GM12878 (cell line): ENCODE measurements at places on chromosomes 6 and 20.

GRCh38 chr6:44068607-44069296 is 58.5 kb downstream of the MRPL14 start:
- DNase-seq = no peak

DNA sequence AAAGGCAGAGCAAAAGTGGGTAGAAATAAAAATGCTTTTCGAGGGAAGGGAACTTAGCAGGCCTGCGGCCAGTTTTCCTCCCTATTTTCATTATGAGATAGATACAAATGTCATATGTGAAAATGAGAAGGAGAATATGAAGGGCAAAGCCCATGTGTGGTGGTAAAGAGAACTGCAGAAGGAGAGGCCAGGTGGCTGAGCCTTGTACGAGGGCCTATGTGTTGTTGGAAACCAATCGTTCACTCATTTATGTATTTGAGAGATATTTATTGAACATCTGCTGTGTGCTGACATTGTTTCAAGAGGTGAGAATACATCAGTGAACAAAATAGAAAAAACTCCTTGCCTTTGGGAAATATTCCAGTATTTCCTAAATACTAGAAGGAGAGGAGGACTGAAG is 147.7 kb downstream of the SH3BGRL2 start:
- DNase-seq = no peak

DNA sequence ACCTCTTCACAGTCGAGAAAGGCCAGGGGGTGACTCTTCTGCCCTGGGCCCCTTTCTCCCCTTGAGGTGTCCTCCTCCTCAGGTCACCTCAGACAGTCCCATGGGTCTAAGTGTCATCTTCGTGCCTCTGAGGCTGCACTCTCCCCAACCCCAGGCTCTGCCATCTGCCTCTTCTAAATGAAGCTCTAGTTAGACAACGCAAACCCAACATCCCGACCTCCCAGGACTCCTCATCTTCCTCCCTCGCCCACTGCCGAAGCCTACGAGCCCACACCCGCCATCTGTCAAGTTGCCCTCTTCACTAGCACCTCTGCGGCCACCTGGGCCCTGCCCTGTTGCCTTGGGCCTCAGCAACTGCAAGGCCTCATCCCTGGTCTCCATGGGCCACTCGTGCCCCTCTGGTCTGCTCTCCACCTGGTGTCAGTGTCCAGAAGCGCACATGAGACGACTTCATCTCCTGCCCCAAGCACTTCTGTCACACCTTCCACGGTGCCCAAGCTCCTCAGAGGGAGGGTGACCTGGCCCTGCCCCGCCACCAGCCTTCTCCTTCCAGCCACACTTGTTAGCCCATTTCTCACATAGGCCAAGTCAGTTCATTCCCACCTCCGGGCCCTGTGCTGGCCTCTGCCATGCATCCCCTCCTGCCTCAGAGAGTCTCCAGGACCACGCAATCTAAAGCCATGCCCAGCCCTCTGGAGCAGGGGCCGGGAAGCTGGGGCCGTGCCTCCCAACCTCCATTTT is 53.8 kb downstream of the RRBP1 start:
- no peak for DNase-seq

DNA sequence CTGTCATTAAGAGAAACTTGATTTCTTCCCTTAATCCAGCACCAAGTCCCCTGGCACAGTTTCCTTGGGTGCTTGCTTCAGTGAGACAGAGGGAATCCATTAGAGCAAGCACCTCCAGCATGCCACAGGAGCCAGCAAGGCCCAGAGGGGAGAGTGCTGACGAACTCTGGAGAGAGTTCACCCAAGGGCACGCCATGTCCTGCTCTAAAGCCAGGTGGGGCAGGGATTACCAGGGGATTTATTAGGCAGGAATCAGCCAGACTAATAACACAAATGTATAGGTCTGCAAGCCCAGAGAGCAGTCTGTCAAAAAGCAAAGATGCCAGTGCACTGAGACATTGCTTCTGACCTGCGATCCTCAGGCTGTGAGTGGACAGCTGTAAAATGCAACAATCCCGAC is 155.4 kb upstream of the SYNDIG1 start:
- DNase-seq = no peak

DNA sequence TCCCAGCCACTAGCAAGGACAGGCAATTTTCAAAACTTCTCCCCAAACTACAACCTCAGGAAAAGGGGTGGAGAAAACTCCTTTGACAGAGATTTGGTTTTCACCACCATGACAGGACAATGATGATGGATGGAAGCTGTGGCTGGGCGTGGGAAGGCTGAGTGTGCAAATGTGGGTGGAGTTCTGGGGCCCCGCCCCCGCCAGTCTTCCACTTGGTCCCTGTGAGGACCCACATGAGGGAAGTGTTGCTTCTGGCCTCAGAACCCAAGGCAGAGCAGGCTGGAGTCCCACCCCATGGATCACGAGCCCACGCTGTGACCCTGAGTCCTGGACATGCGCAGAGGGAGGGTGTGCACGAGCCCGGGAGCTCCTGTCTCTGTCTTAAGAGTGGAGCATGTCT is 21.5 kb upstream of the MRGBP start:
- DNase-seq = no peak

- DNase-seq = no peak
These were observed 64.4 kb downstream of the HACE1 start for GRCh38 chr6:104795363-104795762.

GRCh38 chr6:12173661-12174060 is 116.5 kb upstream of the EDN1 start:
- DNase-seq = no peak

GRCh38 chr6:39876826-39877225 is 57.4 kb downstream of the MOCS1 start:
- DNase-seq = no peak

DNA sequence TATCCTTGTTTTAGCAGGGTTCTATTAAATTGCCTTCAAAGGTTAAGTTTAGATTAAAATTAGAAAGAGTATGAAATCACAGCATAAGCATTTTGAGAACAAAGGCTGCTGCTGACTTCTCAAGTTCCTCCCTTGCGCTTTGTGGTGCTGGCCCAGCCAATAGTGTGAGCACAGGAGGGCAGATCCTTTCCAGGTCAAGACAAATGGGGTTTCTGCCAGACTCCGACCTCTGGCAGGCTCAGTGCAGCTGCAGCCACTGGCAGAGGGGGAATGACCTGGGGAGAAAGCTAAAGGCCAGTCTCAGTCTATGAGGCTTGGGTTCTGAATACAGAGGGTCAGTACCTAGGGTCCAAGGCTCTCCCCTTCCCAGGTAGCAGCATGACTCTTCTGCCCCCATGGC is 27.0 kb downstream of the CLIC5 start:
- DNase-seq = no peak

DNA sequence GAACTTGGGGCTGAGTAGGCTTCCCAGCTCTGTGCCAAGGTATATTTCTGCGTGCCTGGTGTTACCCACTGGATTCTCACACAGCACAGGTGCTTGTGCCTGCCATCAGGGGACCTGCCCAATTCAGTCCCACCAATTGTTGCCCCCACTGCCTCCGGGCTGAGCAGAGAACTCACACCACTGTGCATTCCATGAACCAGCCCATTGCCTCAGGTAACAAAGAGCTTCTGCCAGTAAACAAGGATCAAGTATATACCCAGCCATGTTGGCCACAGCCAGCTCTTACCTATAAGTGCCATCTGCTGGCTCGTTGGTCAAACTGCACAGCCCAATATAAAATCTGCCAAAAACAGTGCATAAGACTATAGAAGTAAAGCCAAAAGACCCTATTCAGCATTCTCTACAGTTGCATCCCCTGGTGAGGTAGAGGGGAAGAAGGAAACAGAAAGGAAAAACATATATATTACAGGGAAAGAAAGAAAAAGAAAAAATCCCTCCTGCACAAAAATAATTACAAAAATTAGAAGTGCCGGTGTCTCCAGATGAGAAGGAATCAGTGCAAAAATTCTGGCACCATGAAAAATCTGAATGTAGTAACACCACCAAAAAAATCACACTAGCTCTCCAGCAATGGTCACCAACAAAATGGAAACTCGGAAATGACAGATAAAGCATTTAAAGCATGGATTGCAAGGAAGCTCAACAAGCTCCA is 241.4 kb downstream of the IBTK start:
- no peak for DNase-seq

- no peak for DNase-seq
These were observed 871.8 kb upstream of the SLC35B3 start for GRCh38 chr6:9307187-9307586.

- DNase-seq = no peak
These were observed 99.1 kb upstream of the DUSP22 start for GRCh38 chr6:193180-193579.

DNA sequence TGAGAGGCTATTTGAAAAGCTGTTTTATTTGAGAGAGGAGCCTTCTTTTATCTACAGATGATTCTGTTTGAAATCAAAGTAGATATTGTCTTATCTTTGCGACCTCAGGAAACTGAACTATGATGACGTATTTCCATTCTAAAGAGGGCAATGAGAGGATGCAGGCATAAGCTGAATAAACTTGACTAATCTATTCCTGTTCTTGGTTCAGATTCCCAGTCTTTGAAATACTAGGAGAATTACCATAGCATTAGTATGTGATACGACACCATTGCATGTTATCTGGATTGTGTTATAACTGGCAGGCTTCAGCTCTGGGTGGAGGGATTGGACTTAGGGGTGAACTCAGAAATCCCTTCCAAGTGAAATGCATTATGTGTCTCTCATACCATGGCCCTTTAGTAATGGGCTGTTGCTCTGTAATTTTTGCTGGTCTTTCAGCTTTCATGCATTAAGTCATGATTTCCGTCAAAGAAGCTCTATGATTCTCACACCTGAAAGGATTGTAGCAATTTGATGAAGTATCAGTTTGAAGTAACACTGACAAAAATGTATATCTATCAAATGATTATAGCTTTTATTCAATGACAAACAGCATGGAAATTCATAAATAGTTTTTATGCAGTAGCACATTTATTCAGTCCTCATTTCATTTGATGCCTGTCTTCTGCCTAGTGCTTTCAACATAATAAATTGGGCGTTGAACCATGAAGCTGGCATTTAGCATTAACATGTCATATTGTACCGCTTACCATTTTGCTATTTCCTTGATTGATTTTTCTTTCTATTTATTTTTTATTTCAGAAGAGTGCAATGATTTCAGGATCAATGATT is 138.4 kb upstream of the SPACA1 start:
- DNase-seq = no peak

GRCh38 chr6:170433163-170434116 is 119.7 kb downstream of the PSMB1 start:
- DNase-seq = no peak

GRCh38 chr6:42368181-42368580 is 83.5 kb downstream of the TRERF1 start:
- no peak for DNase-seq

DNA sequence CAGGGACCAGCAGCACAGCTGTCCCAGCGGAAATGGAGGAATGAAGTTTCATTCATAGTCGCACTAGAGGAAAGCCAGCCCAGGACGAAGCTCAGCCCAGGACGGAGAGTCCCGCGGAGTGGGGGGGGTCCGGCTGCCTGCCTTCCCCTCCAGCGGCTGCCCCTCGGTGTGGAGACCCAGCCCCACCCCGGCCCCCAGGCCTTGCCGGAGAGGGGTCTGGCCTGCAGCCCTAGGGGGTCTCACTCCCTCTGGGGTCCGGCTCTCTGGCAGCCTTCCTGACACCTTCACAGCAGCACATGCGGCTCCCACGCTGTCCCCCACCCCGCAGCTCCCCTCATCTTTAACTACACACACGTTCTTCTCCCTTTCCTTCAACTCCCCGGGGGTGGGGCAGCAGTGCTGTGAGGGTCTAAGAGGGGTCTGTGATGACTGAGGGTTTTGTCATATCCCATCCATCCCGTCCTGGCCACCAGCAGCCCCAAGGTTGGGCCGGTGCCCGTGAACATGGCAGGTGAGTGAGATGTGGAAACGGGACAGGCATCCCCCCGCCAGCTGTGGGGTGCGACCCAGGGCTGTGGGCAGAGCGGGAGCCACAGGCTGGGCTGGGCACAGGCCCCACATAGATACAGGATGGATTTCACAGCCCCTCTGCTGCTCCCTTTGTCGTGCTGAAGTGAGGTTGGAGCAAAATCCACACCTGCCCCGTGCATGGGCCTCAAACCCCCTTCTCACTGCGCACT is 41.8 kb downstream of the DLL1 start:
- DNase-seq = no peak

DNA sequence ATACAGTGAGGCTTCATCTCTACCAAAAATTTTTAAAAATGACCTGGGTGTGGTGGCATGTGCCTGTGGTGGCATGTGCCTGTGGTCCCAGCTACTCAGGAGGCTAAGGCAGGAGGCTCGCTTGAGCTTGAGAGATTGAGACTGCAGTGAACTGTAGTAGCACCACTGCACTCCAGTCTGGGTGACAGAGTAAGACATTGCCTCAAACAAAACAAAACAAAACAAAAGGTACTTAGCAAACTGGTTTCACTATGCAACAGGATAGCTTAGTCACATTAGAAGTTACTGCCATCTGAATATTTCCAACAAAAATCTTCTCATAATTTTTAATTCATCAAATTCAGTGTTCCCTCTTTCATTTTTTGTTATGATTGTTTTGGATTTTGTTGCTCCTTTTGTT is 137.9 kb downstream of the QRSL1 start:
- DNase-seq = no peak

GRCh38 chr20:45833030-45833882 is at the start of gene SNX21:
TSS of gene SNX21 (plus strand) at chr20:45833799. CDS start at chr20:45833920, 121 bp downstream.
- DNase-seq = no peak

DNA sequence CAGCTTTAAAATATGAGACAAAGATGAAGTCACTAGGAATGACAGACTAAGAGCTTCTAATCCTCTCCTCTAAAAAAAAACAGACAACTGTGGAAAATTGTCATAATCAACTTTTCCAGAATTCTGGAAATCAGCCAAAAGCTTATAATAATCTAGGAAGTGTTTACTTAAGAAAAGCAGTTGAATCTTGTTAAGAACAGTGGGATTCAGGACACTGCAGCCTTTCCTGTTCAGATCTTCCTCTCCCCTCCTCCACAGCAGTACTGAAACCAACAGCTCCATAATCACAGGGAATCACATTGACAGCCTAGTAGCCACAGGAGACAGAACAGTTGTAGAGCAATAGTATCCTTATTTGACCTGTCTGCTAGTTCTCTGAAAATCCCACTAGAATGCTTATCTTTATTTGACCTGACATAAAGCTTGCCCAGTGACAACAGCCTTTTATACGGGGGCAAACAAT is 41.6 kb downstream of the IBTK start:
- no peak for DNase-seq

- DNase-seq = no peak
These were observed 954.7 kb upstream of the MAN1A1 start for GRCh38 chr6:120304223-120304622.

- peak; percentile 34 for DNase-seq
These were observed 86.9 kb downstream of the RAMACL start for GRCh38 chr6:166499350-166500163.
